ENCODE measurements at places on chromosomes 5 and 9.

DNA sequence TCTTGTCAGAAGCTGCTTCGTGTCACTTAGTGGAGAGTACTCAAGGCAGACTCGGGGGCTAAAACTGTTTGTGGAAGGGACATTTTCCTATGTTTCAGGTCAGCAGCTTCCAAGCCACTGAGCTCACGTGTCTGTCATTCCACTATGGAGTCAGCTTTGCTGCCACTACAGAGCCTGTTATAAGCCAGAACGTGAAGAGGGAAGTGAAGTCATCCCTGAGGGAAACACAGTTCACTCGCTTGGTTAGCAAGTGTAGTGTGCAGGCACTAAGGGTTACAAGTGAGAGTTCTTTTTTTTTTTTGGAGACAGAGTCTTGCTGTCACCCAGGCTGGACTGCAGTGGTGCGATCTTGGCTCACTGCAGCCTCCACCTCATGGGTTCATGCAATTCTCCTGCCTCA is 24.5 kb upstream of the LTC4S start:
- no peak for DNase-seq

DNA sequence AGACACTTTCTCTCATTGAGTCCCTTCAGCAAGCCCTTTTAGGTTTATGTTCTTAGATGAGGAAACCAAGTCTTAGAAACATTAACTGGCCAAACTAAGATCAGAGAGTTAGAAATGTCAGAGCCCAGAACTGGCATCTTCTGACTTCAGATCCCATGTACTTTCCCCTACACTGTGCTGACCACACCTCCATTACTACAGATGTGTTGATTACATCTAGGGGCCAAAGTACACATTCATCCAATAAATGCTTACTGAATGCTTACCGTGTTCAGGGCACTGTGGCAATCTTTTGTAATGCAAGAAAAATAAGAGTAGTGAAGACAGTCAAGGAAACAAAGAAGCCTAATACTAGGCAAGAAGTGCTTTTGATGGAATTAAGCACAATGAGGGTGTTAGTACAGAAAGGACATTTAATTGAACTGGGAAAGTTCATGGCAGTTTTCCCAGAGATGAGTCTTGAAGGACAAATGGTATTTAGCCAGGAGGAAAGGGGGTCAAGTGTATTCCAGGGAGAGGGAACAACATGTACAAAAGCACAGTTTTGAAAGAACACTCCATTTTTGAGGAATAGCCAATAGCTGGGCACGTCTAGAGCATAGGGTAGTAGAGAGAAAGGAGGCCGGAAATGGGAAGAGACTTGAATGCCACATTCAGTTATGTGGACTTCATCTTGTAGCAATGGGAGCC is 89.7 kb upstream of the CDKN2B start:
- DNase-seq = no peak

- no peak for DNase-seq
Observed at GRCh38 chr9:133182151-133182550, 18.4 kb upstream of the GBGT1 start.

GRCh38 chr9:88925481-88925880 is 65.8 kb upstream of the S1PR3 start:
- no peak for DNase-seq

DNA sequence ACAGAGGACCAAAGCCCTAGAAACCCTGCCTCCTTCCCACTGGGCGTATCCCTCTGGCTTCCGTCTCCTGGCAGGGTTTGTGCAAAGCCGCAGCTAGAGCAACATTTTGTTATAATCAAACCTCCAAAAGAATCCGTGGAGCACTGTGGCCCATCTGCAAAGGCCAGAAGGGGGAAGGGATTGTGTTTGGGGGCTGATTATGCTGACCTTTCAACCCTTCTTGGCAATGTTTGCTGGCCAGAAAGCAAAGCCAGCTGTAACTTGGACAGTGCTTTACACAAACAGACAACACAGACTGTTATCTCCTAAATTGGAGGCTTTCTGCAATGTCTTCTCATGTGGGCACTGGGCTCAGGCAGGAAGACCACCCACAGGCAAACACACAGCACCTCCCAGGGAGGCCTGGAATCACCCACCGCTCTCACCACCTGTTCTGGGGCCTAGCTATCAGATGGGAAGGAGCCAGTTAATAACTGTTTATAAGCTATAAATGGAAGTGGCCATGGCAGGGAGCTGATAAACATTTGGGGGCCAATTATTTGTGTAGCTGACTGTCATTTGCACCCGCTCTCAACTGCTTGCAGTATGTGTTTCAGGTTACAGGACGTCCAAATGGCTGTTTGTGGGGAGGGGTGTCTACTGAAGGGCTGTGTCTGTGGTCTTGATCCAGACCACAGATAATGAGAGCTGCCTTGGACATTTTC is 121.6 kb upstream of the ERCC6L2 start:
- DNase-seq = no peak

- no peak for DNase-seq
Observed at GRCh38 chr9:132903574-132904492, 25.1 kb downstream of the SPACA9 start.

GRCh38 chr9:4690144-4690543 is 10.8 kb downstream of the CDC37L1 start:
- DNase-seq = no peak

GRCh38 chr5:131943916-131944315 is 1.5 kb downstream of the MEIKIN start:
- no peak for DNase-seq

GRCh38 chr5:166324372-166324771 is 1967.1 kb upstream of the WWC1 start:
- no peak for DNase-seq

DNA sequence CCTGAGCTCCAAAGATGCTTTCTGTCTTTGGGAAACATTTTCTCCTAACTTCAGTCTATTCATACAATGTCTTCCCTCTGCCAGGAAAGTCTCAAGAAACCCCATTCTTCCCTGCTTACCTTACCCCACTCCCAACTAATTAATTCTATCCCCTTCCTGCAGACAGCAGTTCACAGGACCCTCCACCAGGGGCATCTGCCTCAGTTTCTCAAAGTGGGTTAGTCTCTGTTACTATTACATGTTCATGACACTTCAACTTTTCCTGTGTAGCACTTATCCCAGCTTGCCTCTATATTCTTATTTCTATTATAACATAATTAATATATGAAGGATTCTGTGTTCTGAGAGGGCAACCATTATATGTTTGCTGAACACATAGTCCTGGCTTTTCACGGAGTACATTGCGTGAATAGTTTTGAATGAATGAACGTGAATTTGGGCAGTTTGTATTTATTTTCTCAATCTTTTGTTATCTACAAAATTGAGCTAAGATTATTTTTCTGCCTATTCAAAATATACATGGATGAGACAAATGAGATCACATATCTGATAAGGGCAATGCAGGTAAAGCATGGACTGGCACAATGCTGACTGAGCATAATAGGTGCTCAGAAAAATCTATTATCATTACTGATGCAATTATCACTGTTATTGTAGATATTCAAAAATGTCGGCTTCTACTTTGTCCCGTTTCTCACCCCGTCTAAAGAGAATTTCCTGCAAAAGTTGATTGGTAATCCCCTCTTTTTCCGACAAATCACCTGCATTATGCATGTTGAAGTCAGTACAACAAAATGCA is 341.1 kb downstream of the BRINP1 start:
- DNase-seq = no peak

DNA sequence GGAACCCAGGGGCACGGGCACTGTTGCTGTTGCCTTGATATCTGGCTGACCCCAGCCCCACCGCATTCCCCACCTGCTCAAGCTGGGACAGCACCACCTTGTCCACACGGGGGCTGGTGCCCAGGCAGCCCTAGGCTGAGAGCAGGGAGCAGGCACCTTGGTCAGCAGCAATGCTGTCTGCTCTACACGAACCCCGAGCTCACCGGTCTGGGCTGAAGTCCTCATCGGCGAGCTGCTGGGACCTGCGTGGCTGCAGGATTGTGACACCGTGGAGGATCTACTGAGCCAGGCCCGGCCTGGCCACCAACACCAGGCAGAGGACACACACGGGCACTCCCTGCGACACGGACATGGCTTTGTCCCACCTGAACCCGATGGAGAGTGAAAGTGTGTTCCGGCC is 78.1 kb downstream of the KCNT1 start:
- no peak for DNase-seq

All from stimulated activated CD8-positive, alpha-beta memory T cell treated with anti-CD3 and anti-CD28 coated beads, Interleukin-7, amount 100 ng/mL, for 1 hour (primary cell).